RKO (cell line): ENCODE measurements at places on chromosomes 4 and X.

- peak; percentile 55 for DNase-seq
Measured at GRCh38 chrX:29090811-29091210, 503.6 kb downstream of the IL1RAPL1 start.

- DNase-seq: no peak
Measured at GRCh38 chr4:150004481-150004880, 73.8 kb upstream of the DCLK2 start.

GRCh38 chr4:70057651-70058050, 7.4 kb downstream of the HTN1 start:
- no peak for DNase-seq

DNA sequence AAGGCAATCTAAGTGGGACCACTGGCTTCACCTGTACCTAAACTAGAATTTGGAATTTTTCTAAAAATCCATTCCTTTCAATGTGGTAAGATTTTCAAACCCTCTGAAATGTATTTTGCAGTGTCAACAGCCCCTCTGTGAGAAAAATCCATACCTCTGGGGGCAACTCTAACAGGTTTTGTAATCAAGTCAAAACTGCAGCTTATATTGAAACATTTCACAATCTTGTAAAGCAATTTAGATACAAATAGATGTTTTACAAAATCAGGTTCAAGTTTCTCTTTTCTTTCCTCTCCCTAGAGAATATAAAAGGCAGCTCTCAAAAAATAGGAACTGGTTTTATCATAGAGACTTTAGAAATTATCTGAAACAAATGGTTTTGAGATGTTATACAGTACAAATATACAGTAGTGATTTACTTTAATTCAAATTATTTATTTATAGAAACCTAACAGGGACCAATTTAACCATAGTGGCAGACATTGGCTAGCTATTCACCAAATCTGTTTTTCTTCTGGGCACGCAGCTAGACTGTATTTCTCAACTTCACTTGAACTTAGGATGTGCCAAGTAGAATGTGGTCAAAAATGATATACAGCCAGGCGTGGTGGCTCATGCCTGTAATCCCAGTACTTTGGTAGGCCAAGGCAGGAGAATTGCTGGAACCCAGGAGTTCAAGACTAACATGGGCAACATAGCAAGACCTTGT, 36.3 kb upstream of the SPINK2 start:
- DNase-seq: no peak

DNA sequence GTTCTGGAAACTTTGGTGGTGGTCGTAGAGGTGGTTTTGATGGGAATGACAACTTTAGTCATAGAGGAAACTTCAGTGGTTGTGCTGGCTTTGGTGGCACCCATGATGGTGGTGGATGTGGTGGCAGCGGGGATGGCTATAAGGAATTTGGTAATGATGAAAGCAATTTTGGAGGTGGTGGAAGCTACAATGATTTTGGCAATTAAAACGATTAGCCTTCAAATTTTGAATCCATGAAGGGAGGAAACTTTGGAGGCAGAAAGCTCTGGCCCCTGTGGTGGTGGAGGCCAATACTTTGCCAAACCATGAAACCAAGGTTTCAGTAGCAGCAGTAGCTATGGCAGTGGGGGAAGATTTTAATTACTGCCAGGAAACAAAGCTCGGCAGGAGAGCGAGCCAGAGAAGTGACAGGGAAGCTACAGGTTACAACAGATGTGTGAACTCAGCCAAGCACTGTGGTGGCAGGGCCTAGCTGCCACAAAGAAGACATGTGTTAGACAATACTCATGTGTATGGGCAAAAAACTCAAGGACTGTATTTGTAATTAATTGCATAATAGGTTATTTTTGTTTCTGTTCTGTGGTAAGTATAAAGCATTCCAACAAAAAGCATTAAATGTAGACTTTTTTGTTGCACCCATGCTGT, 23.2 kb upstream of the SOD3 start:
- DNase-seq: no peak

DNA sequence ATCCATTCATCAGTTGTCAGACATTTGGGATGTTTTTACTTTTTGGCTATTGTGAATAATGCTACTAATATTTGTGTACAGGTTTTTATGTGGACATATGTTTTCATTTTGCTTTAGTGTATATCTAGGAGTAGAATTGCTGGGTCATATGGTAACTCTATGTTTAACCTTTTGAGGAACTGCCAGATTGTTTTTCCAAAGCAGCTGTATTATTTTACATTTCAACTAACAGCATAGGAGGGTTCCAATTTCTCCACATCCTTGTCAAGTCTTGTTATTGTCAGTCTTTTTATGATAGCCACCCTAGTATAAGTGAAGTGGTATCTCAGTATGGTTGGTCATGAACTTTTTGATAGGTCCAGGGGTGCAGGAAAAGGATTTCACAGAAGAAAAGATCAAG, 114.5 kb upstream of the FAM9C start:
- no peak for DNase-seq

DNA sequence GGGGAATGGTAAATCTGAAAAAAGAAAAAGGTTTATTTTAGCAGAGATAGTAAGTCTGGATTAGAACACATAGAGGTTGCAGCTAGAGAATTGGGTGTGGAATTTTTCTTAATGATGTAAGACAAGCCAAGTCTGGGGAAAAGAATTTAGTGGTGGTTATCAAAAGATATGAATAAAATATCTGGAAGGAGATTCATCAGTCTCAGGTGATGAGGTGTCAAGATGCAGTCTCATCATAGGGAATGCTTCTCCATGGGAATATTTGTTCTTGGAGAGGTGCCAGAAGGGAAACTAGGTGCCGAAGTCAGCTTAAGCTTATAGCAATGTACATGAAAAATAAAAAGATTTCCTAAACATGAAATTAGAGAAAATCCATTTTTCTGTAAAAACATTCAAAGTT, 504.1 kb upstream of the NR3C2 start:
- no peak for DNase-seq

- no peak for DNase-seq
Measured at GRCh38 chr4:120703908-120704307, 218.6 kb downstream of the PRDM5 start.

- peak; percentile 69 for DNase-seq
Measured at GRCh38 chr4:186726426-186727168, 2.9 kb upstream of the FAT1 start.

DNA sequence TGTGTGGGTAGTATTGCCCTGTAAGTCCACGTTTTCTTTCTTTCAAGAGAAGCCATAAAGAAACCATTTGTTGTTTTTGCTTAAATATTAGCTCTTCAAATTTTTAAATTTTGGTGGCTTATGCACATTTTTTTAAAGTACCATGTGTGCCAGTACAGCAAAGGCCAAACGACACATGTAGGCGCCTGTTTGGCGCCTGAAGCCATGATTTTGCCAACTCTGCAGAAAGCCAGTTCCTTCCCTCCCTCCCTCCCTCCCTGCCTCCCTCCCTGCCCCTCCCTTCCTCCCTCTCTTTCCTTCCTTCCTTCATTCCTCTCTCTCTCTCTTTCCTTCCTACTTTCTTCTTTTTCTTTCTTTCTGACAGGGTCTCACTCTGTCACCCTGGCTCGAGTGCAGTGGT, 65.9 kb upstream of the LIMCH1 start:
- DNase-seq: no peak

GRCh38 chr4:101102114-101102742, 245.1 kb downstream of the PPP3CA start:
- no peak for DNase-seq

- no peak for DNase-seq
Measured at GRCh38 chrX:41338436-41338835, 4.5 kb downstream of the DDX3X start.

GRCh38 chr4:106495476-106495875, 126.9 kb upstream of the GIMD1 start:
- DNase-seq: no peak

GRCh38 chr4:86872135-86872534, 20.1 kb downstream of the C4orf36 start:
- no peak for DNase-seq

- DNase-seq: no peak
Measured at GRCh38 chr4:123485601-123486000, 89.0 kb downstream of the SPRY1 start.

- DNase-seq: peak; percentile 52
Measured at GRCh38 chr4:183637461-183637860, 21.5 kb downstream of the RWDD4 start.

- no peak for DNase-seq
Measured at GRCh38 chrX:124018023-124018422, 56.5 kb downstream of the STAG2 start.

DNA sequence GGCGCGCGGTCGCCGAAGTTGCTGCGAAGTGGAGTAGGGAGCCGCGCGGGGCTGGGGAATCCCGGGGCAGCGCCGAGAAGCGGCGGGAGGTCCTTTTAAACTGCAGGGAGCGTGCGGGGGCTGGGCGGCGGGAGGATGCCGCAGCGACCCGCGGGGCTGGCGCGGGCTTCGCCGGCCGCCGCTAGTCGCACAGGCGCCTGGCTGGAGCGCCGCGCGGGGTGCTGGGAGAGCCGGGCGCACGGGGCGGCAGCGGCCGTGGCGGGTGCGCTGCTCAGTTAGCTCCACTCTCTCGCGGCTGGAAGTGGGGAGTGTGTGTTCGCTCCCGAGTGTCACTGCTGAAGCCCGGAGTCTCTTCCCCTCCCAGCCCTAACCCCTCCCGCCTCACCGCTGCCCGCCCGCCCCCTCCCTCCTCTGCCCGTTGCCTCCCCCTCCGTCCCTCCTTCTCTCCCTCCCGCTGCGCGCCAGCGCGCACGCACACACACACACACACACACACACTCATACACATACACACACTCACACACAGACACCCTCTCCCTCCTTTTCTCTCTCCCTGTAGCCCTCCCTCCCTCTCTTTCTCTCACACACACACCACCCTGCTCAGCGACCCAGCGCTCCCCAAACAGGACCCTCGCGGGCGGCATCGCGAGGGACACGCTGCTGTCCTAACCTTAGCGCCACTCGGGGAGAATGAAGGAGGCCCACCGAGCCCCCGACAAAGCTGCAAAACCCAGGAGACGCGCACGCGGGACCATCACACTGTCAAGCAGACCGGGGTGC, at the start of gene NDNF:
TSS of gene NDNF (minus strand) at position 312 of the 780 bp plus-strand sequence. CDS start 26,698 bp downstream, outside the sequence.
- DNase-seq: peak; percentile 22

- DNase-seq: no peak
Measured at GRCh38 chr4:86106475-86106874, 253.4 kb downstream of the MAPK10 start.

DNA sequence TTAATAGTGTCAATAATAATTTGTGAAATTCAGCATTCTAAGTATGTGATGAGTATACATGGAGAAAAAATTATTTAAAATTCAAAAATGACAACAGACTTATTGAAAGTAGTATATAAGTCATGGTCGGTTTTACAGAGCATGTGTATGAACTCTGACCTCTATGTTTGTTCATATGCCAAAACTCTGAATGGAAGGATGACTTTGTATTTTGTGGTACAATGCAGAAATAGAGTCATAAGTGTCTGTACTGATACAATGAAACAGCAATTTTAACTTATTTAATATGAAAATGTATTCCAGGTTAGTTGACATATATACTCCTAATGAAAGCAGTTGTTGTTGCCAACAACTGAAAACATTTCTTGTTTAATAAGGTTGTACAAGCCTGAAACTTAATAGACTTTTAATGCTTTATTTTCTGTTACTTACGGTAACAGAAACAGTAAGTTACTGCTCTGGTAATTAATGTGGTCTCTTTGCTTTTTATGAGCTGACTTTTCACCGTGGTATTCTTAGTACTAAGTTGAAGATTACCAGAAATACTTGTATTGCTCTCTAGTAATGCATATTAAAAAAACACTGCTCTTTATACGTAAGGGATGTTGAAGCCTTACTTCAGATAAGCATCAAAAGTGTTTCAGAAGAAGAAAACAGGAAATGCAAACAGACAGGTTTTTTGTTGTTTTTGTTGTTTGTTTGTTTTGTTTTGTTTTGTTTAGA, 1.9 kb downstream of the UBE2K start:
- peak; percentile 87 for DNase-seq
